ENCODE measurements at places on chromosomes 11 and 22.

GRCh38 chr11:72704783-72705265 is 30.6 kb upstream of the PDE2A start:
- no peak for DNase-seq

DNA sequence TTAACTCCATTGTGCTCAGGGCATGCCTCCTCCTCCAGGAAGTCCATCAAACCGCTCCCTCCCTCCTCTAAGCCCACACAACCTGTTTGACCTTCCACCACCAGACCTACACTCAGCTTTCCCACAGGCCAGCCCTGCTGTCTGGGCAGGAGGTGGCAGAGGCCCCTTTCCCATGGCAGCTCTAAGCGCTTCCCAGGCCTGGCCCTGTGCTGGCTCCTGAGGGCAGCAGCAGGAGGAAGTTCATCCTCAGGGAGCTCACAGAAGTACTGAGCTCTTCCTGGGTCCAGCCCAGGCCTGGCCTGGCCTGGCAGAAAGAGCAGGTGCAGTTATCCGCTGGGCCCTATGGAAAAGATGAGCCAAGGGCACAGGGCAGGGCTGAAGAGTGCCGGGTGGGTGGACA is 31.4 kb downstream of the ARAP1 start:
- no peak for DNase-seq

GRCh38 chr11:69301455-69302401 is 7.8 kb downstream of the MYEOV start:
- no peak for DNase-seq

GRCh38 chr22:47250995-47251765 is 488.7 kb downstream of the TBC1D22A start:
- no peak for DNase-seq

Data from stimulated activated CD8-positive, alpha-beta memory T cell treated with anti-CD3 and anti-CD28 coated beads, Interleukin-7, amount 100 ng/mL, for 1 hour (primary cell).